ENCODE measurements at places on chromosomes 3 and 15. TPM values are rescaled to one million over a fixed set of nuclear protein-coding genes. Genes with fewer than 3 reads are reported as not detected.

DNA sequence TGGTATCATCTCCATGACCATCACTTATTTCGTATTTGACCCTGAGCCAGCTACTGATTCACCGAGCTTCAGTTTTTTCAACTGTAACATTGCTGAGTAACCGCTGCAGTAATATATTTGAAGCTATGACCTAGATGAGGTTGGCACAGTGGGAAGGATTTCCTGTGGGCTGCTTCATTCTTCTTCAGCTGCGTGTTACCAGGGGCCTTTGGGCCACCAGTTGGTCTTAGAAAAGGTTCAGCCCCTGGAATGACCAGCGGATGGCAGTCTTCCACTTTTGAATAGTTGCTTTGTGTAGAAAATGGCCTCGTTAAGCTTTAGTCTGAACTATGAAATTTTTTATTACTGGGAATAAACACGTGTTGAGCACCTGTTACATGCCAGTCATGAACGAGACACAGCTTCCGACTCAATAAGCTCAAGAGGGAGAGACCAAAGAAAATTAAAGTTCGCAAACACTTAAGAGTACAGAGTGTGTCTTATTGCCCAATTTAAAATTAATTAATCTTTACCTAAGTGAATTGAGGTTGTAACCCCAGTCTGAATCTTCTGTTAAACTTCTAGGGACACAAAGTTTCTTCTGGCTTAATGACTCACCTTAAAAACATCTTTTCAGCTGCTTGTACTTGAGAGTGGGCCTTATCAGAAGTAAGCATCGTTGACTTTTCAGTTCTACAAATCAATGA is 57.6 kb upstream of the NR2E3 start:
- peak; percentile 44 for DNase-seq

DNA sequence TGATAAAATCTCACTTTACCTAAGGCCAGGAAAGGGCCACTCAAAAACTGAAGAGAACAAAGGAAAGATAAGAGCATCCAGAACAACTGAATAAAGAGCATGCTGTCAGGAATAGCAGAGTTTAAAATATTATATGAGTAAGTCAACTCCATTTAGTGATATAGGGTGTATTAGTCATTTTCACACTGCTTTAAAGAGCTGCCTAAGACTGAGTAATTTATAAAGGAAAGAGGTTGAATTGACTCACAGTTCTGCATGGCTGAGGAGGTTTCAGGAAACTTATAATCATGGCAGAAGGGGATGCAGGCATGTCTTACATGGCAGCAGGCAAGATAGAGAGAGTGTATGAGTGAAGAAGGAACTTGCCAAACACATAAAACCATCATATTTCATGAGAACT is 778.0 kb upstream of the NECTIN3 start:
- DNase-seq, result no peak

- DNase-seq, result no peak
Measured at GRCh38 chr3:59559721-59560435, 510.1 kb upstream of the CFAP20DC start.

DNA sequence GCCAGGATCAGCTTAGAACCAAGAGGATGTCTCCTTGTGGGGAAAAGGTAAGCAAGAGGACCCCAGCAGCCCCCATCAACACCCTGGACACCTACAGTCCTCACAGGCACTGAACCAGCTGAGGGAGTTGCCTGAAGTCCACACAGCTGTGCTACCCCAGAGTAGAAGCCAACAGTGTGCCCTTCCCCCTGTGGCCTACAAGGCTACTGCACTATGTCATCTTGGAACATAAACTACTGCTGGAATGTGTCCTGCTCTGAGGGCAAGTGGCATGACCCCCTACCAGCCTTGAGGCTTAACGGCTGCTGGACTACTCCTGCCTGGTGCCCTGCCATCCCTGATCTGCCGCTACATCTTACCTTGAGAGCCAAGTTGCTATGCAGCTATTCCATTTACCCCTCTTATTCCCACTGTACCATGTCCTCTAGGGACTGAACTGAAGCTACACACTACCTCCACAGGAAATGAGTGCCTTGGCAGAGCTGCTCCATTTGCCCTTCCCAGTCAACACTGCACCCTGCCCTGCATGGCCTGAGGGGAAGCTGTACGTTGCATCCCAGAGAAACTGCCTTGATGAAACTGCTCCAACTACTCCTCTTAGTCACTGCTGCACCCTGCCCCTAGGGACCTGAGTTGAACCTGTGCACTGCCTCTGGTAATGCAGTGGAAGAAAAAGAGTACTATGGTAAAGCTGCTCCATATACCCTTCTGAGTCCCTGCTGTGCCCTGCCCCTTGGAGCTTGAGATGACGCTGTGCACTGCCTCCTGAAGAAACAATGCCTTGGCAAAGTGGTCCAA is 40.2 kb upstream of the ATP13A5 start:
- no peak for DNase-seq

DNA sequence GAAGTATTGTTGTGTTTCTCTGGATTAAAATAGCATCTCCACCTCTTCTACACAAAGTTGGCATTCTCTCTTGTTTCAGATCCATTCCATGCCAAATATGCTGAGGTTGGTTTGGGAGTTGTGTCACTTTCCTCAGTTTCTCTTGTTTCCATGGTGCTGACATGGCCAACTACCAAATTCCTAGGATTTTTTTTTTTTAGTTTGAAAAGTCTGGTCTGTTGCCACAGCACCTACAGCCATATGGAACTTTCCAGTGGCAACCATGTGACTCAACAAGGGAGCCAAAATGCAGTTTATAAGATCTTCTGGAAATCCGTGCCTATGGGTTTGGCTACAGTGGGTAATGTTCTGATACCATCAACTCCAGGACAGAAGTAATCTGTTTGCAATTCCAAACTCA is 96.0 kb upstream of the CLSTN2 start:
- no peak for DNase-seq

DNA sequence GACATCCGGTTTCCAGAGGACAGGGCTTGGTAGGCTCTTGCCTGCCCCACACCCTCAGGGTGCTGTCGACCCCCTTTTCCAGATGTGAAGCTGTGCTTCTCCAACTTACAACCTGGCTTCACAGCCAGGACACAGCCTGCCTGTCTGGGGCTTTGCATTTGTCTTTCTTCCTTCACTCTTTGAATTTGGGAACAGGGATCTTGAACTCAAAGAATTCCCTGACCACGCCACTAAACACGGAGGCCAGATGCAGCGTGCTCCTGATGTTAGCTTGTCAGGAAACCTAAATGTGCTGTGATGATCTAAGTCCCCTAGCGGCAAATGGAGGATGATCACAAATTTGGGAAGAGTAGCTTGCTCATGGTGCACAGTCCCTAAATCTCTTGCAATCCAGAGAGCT is 244.8 kb upstream of the RGMA start:
- no peak for DNase-seq

DNA sequence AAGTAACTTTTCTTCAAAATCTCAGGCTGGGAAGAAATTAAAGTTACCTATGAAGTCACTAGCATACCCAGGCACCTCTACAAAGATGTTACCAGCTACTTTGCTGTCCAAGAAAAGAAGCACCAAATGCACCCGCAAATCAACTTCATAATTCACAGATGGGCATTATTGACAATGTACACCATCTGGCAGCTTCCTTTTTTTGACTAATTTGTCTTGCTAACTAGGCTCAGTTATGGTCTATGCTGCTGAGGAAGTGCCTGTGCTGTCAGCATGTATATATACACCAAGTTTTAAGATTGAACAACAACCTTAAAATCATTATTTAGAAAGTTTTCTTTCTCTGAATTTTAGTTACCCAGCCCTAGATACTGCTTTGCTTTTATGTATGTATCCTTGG is 93.8 kb downstream of the NSUN3 start:
- no peak for DNase-seq

DNA sequence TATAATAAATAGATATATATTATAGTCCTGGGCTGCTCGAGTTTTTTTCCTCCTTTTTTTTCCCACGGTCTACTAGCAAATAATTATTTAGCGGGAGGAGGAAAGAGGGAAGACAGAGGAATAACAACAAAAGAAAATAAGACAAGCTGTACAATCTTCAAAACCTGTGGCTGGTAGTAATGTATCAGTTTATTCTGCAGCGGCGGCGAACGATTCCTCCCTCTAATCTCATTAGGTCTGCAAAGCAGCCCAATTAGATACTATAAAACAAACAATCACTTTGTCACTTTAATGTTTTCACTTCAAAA is 390 bp upstream of the TLE3 start:
- no peak for DNase-seq

- no peak for DNase-seq
Measured at GRCh38 chr3:108940568-108941263, 13.0 kb downstream of the GUCA1C start.

GRCh38 chr3:11539677-11540076 is 104.0 kb downstream of the VGLL4 start:
- no peak for DNase-seq

The CHDH gene
- 12.3 TPM for total RNA-seq

The SCN5A gene
- total RNA-seq, result 0.44 TPM

The NR2E3 gene
- not detected for total RNA-seq

The BOC gene
- total RNA-seq, result 27.6 TPM

The PLA2G4E gene
- total RNA-seq, result not detected
